ENCODE measurements at places on chromosomes 2 and 18.

DNA sequence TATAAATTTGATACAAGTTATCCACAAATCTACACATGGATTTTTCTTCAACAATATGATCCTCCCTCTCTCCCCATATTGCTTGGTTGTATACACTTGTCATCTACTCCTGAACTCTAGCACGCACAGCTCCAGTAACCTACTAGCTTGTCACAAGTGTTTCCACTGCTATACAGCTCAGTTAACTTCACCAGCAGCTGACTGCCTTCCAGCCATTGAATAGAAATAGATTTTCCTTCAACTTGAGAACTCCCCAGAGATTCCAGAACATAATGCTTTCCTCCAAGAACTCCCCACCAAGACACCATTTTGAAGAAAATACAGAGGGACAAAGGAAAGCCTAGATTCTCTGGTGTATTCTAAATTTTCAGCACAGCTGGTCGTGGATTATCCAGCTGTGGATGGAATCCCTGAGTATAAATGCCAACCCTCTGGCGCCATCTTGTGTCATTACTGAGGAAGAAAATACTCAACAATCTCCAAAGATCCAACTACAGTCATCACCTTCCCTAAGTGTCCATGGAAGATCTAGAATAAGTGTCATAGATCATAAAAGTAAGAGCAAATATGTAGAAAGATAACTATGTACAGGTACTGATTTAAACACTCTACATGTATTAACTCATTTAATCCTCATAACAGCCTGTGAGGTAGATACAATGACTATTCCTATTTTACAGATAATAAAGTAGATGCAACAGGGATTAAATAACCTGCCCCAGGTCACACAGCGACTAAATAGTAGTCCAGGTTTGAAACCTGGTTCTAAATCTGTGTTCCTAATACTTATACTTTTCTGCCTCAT, 156.7 kb downstream of the ARHGAP28 start:
- no peak for DNase-seq

DNA sequence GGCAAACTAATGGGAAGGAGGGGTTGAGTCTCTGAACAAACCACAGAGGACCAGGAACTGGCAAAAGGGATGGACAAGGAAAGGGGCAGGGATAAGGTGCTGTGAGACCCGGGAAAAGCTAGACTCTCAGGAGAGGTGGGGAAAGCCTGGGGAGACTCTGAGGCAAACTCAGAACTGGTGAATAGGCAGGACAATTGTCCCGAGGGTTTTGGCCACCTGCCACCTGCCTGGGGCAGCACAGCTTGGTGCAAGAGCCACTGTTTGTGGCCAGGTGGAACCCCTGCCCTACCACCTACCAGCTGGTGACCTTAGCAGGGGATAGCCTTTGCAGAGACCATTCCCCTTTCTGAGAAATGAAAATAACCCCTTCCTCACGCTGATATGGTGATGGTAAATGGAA, 129.4 kb upstream of the ASB18 start:
- DNase-seq = peak; percentile 50

- no peak for DNase-seq
These were observed 32.3 kb downstream of the TGFBRAP1 start for GRCh38 chr2:105297216-105297615.

- no peak for DNase-seq
These were observed 101.8 kb downstream of the XRCC5 start for GRCh38 chr2:216210701-216211540.

- DNase-seq = no peak
These were observed 71.3 kb downstream of the FMNL2 start for GRCh38 chr2:152406119-152406835.

- no peak for DNase-seq
These were observed 67.5 kb downstream of the SPATS2L start for GRCh38 chr2:200373973-200374416.

GRCh38 chr2:175396696-175397095, 215.2 kb upstream of the ATP5MC3 start:
- no peak for DNase-seq

- DNase-seq = no peak
These were observed 28.3 kb downstream of the DRC1 start for GRCh38 chr2:26429779-26430578.

DNA sequence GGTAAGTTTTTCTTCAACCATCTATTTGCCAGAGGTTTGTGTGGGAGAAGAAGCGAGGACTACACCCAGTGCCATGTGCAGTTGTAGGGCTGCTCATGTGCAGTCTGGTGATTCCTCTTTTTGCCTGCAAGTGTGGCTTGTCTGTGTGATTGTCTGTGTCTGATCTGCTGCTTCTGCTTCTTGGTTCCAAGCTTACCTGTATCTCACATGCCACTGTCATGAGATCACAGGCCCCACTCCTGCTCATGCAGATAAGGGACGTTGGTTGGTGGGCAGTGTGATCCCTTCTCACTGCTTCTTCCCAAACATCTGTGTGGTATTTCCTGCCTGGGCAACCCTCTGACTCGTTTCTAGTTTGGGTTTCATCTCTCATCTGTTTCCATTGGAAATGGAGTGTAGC, 27.1 kb downstream of the RRM2 start:
- DNase-seq = no peak

- no peak for DNase-seq
These were observed 28.2 kb downstream of the GEMIN6 start for GRCh38 chr2:38806015-38806732.

DNA sequence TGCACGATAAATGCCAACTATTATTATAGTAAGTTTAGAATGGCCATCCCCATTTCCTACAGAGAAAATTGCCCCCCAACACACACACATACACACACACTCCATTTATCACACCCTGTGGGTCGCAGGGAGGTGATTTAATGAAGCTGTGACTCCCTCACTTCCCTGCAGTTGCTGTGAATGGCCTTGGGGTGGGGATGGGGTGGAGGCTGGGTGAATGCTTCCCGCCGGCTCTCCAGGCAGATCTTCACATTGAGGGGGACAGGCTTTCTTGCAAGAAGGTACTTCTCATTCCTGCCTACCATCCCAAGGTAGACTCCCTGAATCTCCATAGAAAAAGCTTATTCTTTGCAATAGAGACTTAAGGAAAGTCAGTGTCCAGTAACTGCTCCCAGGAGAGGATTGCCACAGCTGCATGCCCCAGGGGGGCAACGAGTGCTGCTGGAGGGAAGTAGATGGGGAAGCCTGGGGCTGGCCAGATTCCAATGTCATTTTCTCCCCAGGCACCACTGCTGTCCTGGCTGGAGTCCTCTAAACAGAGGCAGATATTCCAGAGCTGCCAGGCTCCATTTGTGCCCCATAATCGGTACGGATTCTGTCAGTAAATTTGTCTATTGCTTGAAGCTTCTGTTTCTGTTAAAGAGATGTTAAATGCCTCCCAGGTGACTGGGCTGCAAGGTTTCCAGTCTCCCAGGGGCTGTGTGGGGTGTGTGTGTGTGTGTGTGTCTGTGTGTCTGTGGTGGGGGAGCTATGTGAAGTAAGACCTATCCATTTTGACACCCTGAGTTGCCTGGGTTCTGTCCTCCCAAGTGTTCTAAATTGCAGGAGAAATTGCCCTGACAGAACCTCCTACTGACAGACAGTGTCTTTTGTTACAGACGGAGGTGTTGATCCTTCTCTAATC, 265.5 kb downstream of the SRBD1 start:
- DNase-seq = no peak

DNA sequence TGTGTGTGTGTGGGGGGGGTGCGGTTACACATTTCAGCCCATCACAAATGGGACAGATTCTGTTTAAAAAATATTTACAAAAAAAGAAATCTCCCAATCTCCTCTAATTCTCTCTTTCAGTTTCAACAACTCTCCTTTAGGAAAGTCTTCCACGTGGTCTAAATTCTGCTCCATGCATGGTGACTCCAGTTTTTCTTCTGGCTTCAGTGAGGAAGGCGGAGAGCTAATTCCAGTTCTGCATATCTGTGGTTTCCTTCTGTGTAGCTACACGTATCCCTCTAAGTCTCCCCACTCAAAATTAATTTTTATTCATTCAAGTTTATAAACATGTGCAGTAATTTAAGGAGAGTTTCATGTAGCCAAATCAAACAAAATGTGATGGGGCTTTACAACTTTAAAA, 111.6 kb downstream of the SLC4A3 start:
- no peak for DNase-seq

GRCh38 chr2:68738906-68739594, 4.4 kb downstream of the ARHGAP25 start:
- DNase-seq = no peak

GRCh38 chr18:42442656-42443055, 487.6 kb downstream of the PIK3C3 start:
- no peak for DNase-seq

DNA sequence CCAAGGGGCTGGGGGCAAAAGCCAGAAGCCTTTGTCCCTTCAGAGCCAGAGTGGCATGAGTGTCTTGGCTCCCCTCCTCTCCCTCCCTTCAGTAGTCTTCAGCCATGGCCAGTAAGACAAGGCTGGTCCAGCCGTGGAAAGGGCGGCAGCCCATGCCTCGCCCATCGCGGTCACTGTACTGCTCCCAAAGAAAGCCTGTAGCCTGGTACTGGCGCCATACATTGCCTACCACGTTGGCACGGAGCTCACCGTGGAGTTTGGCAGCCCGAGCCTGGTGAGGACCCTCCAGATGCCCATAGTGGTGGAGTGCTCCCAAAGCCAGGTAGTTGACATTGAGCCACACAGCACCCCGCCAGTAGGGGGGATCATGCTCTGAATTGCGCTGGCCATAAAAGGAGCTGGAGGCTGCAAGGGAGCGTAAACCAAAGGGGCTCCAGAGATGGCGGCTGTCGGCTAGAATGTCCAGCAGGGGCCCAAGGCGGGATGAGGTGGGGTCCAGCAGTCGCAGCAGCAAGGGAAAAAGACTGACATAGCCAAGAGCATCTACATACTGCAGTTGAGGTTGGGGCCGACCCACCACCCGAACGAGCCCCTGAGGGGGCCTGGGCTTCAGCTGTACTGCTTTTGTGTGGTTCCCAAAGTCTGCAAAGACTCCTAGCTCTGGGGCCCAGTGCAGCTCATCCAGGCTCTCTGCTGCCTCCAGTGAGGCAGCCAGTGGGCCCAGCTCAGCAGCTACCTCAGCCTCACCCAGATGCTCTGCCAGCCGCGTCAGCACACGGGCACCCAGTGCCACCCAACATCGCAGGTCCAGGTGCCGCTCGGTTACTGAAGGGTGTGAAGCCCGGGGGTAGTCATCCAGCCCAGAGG, 3.2 kb downstream of the WBP1 start:
- DNase-seq = no peak

DNA sequence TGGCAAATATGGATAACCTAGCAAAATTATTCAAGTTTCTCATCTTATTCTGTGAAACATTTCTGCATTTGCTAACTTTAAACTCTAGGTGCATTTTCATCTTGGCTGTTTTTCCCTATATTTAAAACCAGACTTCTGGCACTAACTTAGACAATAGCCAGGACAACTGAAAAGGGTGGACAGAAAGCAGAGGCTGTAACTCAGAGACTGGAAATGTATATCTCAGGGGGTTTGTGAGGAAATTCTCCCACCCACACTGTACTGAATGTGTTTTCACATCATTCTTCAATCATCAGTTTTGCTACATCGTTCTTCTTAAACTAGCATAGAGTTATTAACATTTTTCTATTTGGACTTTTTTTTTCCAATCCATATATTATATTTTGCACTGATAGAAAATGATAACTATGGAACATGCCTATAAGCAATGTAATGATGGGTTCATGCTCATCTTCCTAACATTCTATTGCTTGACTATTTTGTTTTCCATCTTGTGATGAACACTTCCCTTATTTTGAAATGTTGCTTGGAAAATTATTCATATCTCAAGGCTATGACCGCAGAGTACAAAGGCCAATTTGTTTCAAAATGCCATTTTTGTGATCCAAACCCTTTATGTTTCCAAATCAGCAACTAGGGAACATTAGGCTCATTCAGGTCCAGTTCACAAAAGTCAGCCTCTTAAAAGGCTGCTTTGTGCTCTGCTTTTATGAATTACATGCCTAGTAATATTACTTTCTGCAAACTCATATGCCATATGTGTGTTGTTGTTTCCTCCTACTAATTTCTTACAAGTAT, 125.8 kb upstream of the CDH19 start:
- no peak for DNase-seq

- DNase-seq = no peak
These were observed 121.2 kb downstream of the SATB2 start for GRCh38 chr2:199336546-199336945.

- DNase-seq = no peak
These were observed 82.0 kb downstream of the SMAD7 start for GRCh38 chr18:48868468-48869466.

DNA sequence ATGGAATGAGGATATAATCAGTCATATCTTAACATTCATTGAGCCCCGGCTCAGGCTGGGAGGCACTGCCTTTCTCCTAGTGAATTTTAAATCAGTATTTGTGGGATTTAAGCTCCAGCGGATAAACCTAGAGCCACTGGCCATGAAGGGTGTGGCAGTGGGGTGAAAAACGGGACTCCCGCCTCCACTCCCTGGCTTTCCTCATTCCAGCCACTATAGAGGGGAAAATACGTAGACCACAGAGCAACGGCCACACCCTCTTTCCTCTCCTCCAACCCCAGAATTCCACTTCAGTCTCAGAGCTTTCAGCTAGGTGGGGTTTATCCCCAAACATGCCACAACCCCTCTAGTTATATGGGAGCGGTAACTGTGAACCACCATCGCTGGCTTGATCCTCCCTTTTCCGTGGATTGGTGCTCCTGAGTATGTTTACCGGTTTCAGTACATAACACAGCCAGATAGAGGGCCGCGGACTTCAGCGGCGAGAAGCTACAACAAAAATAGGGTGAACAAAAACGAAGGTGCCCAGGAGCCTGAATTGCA, 70.6 kb upstream of the ITGB6 start:
- DNase-seq = no peak

DNA sequence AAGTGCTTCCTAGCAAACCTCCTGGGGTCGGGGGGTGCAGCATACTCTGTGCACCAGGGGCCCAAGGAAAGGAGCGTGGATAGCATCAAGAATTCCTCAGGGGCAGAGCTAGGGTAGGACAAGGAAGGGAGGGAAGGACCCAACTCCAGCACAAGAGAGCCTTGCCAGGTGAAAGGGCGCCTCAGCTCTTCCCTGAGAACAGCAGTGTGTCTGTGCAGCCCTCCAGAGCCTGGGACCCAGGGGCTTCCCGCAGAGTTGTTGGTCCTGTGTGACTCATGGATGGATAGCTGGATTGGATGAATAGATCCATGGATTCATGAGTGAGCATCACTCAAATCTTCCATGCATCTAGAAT, 175.4 kb downstream of the SMAD2 start:
- no peak for DNase-seq

- DNase-seq = no peak
These were observed 341.8 kb downstream of the RBM43 start for GRCh38 chr2:150919901-150920300.

- no peak for DNase-seq
These were observed 40.1 kb downstream of the RASGRP3 start for GRCh38 chr2:33516456-33516995.

All from suprapubic skin (tissue), 4 donors.